ENCODE measurements at places on chromosomes 1 and 21.

DNA sequence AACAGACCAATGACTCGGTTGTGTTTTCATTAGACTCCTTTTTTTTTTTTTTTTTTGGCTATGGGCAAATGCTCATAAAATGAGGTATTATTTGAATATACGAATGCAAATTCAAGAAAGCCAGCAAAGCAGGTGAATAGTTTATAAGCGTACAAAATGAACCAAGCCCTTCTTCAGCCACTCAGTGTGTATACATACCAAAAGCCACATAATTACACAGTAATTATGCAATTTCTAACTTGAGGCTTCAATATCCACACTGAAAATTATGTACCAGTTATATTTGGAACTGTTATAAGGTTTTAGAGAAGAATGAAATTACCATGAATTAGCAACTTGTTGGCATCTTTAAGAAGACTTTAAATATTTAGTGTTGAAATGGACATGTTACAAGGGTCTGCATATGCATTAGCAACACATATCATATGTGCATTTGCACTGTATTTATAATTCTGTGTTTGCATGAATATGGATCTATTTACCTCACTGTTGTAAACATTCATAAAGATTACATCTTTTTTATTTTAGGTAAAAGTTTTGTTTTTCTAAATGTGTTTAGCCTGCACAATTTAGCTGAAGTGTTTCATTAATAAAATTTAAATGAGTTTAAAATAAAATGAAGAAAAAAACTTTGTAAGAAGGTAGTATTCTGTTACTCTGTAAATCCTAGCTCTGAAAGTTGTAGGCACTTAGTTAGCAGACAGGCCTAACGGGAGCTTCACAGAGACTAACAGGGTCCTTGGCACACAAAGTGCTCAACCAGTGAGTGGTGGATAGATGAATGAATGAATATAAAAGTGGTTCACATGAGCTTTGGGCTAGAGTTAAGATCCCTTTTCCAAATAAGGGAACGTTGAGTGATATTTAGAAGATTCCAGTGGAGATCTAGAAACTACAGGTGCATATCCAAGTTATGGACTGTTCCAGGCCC is 241.0 kb upstream of the NFIA start:
- no peak for DNase-seq

- DNase-seq = no peak
Measured at GRCh38 chr1:169999331-169999741, 75.2 kb downstream of the KIFAP3 start.

- DNase-seq = no peak
Measured at GRCh38 chr1:184822267-184822666, 67.6 kb upstream of the EDEM3 start.

GRCh38 chr1:43184995-43185394 is 12.9 kb downstream of the CFAP57 start:
- no peak for DNase-seq

- DNase-seq = no peak
Measured at GRCh38 chr1:154851392-154852177, 18.5 kb downstream of the KCNN3 start.

DNA sequence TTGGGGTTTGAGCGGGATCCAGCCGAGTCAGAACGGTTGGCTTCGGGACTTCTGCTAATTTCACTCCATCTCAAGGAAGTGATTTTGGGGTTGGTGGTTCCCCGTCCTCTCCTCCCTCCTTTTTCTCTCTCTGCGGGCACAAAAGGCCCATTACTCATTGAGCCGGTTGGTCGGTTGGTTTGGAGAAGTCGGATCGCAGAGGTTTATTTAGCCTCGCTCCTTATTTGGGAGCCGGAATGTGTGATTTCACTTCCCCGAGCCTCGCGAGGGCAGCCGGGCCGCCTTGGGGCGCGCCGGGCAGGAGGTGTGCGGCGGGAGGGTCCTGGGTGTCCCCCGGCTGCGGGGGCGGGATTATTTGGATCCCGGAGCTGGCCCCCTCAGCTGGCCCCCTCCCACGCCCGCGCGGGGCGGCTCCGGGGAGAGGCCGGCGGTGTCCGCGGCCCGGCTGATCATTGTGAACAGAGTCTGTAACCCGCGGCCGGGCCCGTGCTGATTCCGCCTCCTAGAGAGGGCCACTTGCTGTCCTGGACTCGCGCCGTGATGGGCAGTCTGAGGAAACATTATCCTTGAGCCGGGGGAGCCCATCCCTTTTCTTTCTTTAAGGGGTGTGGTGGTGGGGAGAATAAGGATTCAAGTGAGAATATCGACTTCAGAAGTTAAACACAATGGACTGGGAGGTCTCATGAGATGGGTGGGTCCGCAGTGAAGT is 1.2 kb downstream of the MAPKAPK2 start:
- DNase-seq = peak; percentile 8

- DNase-seq = no peak
Measured at GRCh38 chr1:48025076-48025475, 27.9 kb upstream of the TRABD2B start.

GRCh38 chr1:46041974-46042373 is 90.5 kb downstream of the PIK3R3 start:
- DNase-seq = no peak

- no peak for DNase-seq
Measured at GRCh38 chr1:15017120-15017519, 136.4 kb upstream of the TMEM51 start.

DNA sequence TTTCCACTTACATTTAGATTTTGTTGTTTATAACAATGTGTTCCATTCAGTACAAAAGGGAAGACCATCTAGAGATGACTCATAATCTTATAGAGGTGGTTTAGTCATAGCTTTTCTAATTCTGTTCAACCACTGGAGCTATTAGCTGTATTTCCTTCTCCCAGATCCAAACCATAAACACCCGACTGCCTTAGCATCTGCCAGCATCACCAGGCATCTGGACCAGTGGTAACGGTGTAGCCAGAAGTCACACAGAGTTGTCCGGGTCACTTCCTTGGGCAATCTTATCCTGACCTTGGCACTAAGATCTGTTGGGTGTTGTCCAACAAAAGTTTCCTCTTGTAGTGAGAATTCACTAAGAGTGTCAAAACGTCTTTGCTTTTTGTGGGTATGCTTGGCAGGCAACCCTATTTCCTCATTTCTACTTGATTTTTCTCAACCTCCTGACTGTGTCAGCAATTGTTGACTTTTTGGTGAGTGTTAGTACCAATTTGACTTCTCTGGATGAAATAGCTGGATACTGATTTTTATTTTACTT is 372.1 kb upstream of the B3GALT2 start:
- no peak for DNase-seq

DNA sequence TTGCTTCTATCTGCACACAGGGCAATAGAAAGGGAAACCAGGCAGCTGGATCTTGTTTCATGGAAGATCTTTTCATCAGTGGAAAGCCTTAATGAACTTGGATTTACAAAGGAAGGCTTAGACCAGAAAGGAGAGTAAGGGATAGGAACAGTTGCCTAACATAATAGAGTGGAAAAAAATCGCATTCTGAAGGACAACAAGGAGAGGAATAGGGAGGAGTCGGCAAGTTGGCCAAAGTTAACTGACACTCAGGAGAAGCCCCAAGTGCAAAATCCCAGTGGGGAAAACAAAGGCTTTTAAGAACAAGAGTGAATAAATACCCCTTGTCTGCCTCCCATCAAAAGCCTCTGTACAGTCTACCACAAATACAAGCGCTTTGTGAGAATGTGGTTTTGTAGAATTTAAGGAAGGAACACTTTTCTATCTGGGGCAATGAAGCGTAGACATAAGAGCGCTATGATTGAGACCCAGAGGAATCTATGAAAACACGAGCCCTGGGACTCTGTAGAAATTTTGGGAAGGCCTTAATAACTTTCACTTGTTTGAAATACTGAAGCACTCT is 74.1 kb downstream of the ZNF648 start:
- DNase-seq = no peak

DNA sequence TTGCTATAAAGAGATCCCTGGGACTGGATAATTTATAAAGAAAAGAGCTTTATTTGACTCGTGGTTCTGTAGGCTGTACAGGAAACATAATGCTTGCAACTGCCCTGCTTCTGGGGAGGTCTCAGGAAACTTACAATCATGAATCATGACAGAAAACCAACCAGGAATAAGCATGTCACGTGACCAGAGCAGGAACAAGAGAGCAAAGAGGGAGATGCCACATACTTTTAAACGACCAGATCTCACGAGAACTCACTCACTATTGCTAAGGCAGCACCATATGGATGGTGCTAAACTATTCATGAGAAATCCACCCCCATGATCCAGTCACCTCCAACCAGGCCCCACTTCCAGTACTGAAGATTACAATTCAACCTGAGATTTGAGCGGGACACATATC is 49.8 kb upstream of the RCC1 start:
- DNase-seq = no peak

DNA sequence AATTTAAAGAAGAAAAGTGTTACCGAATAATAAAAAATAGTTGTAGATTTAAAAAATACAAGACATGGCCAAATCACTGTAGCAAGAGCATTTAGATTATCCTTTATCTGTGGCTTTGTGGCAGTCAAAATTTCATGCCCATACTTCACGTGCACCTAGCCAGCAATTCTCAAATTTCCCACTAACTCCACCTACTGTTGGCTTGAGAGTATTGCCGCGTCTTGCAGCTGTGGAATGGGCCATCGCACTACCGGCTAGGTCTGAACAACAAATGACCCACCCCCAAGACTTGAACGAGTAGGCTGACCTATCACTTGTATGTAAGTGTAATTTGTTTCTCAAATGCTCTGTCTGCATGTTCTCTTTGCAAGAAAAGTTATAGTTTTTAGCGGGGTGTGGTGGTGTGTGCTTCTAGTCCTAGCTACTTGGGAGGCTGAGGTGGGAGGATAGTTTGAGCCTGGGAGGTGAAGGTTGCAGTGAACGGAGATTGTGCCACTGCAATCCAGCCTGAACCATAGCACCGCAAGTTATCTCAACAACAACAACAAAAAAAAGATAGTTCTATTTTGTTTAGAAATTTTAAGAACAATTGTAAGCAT is 4.1 kb downstream of the KRTAP13-4 start:
- DNase-seq = no peak

DNA sequence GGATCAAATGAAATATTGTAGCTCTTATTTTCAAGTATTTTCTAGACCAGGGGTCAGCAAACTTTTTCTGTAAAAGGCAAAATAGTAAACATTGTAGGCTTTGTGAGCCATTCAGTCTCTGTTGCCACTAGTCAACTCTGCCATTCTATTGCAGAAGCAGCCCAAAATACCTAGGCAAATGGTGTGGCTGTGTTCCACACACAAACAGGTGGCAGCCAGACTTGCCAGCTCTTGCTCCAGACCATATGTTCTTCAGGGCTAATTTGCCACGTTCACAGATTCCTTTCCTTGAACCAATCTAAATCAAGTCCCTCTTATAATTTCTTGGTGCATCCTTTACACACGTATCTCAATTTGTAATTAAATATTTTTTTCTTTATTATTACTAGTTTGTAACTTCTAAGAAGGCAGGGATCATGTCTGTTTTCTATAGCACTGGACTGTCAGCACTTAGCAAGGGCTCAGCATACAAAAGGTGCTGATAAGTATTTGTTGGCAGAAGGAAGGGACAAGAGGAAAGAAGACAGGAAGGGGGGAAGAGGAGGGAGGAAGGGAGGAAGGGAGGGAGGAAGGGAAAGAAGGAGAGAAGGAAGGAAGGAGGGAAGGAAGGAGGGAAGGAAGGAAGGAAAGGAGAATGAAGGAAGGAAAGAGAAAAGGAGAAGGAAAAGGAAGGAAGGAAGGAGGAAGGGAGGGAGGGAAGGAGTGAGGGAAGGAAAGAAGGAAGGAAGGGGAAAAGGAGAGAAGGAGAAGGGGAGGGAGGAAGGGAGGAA is 106.5 kb upstream of the EDEM3 start:
- DNase-seq = no peak

- DNase-seq = no peak
Measured at GRCh38 chr1:199073166-199073565, 434.3 kb downstream of the PTPRC start.

- no peak for DNase-seq
Measured at GRCh38 chr1:217965156-217965786, 319.8 kb upstream of the RRP15 start.

GRCh38 chr21:34807146-34807880 is 138.5 kb downstream of the CLIC6 start:
- DNase-seq = peak; percentile 42

- no peak for DNase-seq
Measured at GRCh38 chr1:228000836-228001563, 5.8 kb upstream of the WNT3A start.

DNA sequence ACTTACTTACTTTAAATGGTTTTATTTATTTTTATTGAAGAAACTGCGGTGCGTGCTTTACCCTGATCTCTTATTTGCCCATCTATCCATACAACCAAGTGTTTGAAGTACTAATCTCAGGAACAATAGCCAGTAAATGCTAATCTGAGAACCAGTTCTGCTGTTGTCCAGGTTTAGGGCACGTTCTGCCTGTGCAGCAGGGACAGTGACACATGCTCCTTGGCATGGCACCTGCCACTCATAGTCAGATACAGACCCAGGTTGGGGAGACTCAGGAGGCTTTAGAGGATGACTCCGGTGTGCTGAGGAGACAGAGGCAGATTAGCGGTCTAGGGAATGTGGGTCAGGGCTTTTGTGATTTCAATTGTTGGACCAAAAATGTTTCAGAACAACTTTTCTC is 83.6 kb downstream of the NRIP1 start:
- DNase-seq = no peak

DNA sequence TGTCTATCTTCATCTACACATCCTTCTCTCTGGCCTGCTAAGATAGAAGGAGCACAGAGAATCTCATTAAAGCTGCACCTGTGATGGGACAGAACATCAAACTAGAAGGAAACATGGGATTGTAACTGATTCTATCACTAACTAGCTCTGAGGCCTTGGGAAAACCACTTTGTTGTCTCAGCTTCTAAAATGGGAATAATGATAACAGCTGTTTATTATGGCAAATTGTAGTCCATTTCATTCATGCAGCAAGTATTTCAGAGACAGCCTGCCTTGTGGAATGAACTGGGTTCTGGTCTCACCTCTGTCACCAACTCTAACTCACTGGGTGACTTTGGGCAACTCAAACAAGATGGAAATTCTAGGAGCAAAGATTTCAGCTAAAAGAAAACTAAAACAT is 12.4 kb downstream of the GJA5 start:
- no peak for DNase-seq

DNA sequence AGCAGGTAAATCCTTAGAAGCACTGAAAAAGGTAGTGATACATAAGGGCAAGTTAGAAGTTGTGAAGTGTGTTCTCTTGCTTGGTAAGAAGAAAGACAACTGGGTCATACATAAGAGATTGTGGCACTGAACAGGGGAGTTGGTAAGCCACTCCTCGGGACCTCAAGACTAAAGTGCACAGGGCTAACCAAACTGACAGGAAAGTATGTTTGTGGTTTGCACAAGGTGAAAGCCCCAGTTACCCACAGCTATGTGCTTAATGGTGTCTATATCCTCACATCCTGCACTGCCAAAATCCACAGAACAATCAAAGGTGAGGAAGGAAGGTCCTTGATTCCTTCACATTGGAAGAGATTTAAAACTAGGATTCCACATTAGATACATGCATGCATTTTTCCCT is 276.5 kb downstream of the DNM3 start:
- no peak for DNase-seq

Measured in stimulated activated CD4-positive, alpha-beta T cell treated with anti-CD3 and anti-CD28 coated beads, Interleukin-15, amount 100 ng/mL, for 1 hour (primary cell).